ENCODE measurements at places on chromosomes 1 and 21.
A peak's percentile ranks its signal among the peaks of the same experiment; 100 is the strongest.

GRCh38 chr1:118145721-118146120, 39.3 kb downstream of the SPAG17 start:
- no peak for DNase-seq

- DNase-seq: no peak
Measured at GRCh38 chr1:81800695-81801650, at the start of gene ADGRL2. TSS of gene ADGRL2 (plus strand) at chr1:81800934. CDS start at chr1:81836985, 36,051 bp downstream.

- no peak for DNase-seq
Measured at GRCh38 chr1:25569597-25570396, 26.4 kb downstream of the LDLRAP1 start.

DNA sequence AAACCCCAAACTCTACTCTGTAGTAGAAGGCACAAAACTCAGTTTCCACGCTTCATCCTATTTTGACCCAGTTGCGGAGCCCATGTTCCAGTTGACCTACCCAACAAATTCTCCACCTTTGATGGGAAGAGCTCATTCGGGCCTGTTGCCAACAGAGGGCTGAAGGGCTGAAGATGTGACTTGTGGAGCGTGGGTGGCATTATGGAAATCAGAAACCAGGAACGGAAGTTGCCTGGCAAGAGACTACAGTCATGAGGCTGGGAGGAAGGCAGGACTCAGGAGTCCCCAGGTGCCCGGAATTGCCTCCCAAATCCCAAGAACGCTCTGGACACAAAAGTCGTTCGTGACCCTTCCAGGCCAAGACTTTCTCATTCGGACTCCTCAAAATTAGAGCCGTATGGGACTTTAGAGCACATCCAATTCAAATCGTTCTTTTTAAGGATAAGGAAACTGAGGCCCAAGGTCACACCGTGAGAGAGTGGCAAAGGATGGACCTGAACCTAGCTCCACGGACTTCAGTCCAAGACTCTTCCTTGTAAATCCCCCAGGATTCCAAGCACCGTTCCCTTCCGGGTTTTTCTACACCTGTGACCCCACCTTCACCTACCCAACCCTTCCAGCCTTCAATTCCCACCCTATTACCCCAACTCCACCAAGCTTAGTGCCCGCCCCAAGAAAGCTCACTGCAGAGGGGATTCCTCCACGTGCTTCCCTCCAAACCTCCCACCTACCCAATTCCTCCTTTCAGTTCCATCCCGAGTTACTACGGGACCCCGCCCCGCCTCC, 739 bp downstream of the SMG5 start:
- DNase-seq: no peak

DNA sequence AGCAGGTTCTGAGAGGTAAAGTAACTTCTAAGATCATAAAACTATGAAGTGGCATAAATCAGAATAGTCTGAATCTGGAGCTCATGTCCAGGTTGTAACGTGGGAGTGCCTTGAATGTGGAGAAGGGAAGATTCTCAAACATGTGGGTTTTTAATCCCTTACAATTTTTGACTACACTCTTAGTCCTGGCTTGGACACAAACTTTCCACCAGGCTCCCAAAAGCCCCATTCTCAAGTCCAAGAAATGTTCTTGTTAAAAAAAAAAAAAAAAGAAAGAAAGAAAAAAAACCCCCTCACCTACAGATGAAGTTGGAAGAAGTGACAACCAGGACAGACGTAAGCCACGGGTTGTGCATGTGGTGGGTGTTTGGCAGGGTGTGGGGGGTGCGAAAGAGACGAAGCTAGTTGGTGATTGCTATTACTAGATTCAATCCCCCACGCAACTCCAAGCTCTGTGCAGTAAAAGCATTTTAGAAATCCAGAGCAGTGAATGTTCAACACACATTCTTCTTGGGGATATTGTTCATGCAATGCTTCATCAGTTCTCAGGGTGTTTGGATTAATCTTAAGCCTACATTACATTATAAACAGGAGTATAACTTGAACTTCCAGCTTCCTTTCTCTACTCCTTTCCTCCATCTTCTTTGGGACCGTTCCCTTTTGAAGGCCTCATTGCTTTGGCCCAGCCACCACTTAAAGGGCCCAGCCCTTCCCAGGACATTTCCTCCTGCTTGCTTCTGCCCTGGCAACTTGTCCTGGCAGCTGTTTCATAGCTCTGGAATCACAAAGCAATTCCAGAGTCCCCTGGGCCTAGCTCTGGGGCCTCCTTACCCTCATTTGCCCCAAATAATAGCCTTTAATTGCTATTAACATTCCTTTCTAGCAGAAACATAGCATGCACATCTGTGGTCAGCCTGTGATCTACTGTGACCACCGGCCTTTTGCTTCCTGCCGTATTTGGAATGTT, 41.8 kb downstream of the PHC2 start:
- no peak for DNase-seq

GRCh38 chr21:42413500-42413899, 9.8 kb downstream of the UBASH3A start:
- DNase-seq: no peak

- DNase-seq: no peak
Measured at GRCh38 chr1:177710696-177711620, 258.9 kb downstream of the SEC16B start.

GRCh38 chr1:229271448-229272159, 693 bp downstream of the RAB4A start:
- peak; percentile 39 for DNase-seq

GRCh38 chr1:223229756-223230155, 86.7 kb upstream of the TLR5 start:
- no peak for DNase-seq

DNA sequence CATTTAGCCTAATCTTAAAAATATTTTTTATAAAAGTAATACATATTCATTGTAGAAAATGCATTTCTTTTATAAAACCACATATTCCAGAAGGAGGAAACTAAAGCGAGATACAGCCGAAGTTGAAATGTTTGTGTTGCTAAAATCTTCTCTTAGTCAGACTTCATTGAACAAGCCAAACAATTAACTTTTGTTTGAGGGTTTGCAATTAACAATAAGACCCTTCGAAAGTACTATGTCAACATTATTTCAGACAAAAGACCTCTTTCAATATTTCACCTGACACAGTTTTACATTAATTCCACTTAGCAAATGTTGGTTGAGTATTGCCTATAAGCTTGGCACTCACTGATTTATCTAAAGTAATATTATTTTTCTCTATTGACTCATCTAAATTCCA, 354.0 kb upstream of the ADAMTS5 start:
- DNase-seq: no peak

GRCh38 chr1:110593902-110594301, 12.3 kb downstream of the KCNA2 start:
- no peak for DNase-seq

DNA sequence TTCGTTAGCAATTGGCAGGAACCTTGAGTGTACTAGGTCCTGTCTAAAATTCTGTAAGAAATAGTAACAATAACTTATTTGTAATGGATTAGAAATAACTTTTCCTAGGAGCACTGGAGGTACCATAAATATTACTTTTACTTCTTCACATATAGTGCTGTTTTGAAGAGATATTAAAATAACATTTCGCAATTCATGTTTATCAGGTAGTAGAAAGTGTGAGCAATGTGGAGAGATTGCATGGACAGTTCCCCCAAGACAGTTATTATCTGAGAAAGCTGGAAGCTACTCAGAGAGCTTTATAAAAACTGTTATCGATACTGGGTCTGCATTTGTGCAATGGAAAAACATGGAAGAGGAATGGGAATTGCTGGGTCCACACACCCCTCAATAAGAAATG, 128.5 kb upstream of the KIF26B start:
- no peak for DNase-seq

GRCh38 chr1:213977486-213977842, 10.3 kb upstream of the PROX1 start:
- DNase-seq: no peak

- no peak for DNase-seq
Measured at GRCh38 chr1:200384818-200385390, 24.9 kb downstream of the ZNF281 start.

GRCh38 chr1:221832151-221832550, 90.3 kb upstream of the DUSP10 start:
- no peak for DNase-seq

DNA sequence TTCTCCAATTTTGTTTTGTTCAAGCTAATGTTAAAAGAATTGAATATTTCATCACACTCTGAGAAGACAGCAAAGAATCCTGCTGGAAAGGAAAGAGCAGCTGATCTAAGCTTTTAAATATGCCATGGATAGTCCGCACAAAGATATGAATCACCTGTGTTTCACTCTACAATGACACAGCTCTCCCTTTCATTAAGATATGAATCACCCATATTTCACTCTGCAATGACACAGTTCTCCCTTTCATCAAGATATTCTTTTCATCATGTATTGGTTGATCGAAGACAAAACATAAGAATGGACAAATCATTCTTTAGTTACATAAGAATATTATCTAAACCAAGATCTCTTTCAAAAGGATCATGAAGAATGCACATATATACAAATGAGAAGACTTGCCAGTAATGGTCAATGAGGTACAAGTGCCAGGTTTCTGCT, 367.3 kb downstream of the SMYD3 start:
- DNase-seq: no peak

DNA sequence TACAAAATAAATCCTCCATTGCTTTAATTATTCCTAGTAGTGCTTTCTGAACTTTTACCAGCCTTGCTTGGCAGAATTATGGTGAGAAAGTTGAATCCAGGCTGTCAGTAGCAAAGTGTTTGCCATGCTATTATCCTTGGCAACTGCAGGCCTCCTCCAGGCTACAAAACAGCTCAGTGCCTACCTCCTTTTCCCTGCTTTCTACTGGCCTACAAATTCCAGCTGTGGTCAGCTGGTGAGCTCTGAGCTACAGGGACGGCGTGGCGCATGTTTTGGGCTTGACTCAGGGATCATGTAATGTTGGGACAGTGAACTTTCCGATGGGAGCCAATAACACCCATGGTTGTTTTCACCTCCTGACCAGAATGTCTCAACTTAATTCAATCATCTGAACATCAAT, 456.1 kb upstream of the ADAMTS5 start:
- no peak for DNase-seq

GRCh38 chr1:94920061-94920460, 6.8 kb downstream of the CNN3 start:
- no peak for DNase-seq

GRCh38 chr21:14688936-14689335, 142.8 kb upstream of the SAMSN1 start:
- no peak for DNase-seq

GRCh38 chr1:193909406-193910082, 723.1 kb upstream of the B3GALT2 start:
- no peak for DNase-seq

DNA sequence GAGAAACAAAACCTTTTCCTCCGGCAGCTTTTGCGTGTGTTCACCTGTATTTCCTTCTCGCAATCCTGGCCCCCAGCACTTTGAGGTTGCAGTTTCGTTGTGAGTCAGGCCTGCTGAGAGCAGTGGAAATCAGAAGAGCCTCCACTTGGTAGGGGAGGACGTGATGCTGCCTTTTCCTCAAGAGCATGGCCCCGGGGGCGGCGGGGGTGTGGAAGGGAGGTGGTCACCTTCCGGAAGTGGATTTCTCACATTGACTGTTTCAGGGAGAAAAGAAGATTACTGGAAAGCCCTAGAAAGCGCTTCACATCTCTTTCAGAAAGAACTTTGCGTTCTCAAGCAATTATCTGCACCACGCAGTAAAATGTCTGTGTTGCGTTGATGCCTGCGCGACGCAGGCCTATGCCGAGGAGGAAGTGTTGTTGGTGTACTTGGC, 12.2 kb upstream of the IL10 start:
- no peak for DNase-seq

DNA sequence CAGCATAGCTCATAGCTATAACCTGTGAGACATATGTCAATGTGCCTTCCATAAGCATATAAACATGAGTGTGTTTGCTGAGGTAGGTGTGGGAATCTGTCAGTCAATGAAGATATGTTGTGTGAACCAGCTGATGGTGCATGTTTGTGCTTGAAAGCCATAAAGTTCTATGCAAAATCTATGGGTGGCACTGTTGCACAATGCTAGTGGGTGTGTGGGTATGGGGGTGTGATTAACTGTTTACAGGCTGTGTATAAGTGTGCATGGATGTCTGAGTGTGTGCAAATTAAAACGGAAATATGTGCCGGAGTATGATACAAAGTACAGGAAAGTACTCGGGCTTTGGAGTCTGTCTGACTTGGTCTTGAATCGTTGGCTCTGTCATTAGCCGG, 1.0 kb upstream of the ATP2B4 start:
- no peak for DNase-seq

DNA sequence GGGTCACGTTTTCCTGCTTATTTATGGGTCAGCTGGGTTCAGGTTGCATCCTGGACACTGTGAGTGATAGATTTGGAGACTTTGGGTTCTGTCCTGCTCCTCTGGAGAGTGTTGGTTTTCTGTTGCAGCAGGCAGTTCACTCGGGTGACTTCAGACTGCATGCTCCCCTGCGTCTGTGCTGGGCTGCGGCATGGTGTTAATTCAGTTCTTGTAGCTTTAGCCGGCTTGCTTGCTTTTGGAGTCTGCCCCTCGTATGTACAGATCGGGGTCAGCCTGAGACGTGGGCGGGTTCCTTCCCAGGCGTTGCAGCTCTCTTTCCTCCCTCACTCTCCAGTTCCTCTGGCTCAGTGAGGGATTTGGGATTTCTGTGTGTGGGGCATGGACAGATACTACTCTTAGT, 38.0 kb downstream of the PCNT start:
- no peak for DNase-seq

DNA sequence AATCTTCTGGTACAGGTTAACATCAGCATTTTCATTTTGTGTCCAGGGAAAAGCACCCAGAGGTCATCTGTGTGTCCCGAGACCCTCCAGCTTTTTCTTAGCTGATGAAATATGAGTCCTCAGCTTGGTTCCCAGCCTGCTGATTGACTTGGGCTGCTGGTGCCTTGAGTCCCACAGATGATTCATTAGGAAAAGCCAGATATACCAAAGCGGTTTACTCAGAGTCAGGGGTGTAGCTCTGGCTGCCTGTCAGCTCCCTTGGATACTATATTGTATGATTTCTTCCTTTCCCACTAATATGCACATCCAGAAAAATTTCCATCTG, 43.7 kb upstream of the MAB21L3 start:
- DNase-seq: no peak

- DNase-seq: no peak
Measured at GRCh38 chr1:38611664-38612211, 247.8 kb downstream of the RRAGC start.

DNA sequence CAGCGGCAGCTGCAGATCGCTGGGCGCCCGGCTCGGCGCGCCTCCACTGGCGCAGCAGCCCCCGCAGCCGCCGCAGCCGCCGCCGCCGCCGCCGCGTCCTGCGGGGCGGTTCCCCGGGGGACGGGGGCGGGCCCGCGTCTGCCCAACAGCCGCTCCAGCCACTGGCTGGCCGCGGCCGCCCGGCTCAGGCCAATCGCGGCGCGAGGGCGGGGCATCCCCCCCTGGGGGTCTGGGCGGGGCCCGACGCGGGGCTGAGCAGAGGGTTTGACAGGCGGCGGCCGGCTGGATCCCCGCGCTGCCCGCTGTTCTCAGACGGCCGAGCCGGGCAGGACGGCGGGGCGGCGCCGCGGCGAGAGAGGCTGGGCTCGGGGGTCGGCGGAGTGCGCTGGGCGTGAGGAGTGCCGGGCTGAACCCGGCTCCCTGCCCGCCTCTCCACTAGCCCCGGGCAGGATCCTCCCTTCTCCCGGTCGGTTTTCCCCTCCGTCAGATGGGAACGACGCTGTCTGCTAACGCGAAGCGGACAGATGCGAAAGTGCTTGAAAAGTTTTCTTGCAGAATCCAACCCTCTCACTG, at the start of gene GLIS1:
GLIS1 (minus strand) TSS at position 56 of the 573 bp plus-strand sequence. CDS start 1,100 bp downstream, outside the sequence.
- peak; percentile 36 for DNase-seq

- no peak for DNase-seq
Measured at GRCh38 chr21:38499296-38499695, 1.0 kb upstream of the ERG start.

All from activated gamma-delta T cell (primary cell).